ENCODE measurements at places on chromosomes 13 and 19.

DNA sequence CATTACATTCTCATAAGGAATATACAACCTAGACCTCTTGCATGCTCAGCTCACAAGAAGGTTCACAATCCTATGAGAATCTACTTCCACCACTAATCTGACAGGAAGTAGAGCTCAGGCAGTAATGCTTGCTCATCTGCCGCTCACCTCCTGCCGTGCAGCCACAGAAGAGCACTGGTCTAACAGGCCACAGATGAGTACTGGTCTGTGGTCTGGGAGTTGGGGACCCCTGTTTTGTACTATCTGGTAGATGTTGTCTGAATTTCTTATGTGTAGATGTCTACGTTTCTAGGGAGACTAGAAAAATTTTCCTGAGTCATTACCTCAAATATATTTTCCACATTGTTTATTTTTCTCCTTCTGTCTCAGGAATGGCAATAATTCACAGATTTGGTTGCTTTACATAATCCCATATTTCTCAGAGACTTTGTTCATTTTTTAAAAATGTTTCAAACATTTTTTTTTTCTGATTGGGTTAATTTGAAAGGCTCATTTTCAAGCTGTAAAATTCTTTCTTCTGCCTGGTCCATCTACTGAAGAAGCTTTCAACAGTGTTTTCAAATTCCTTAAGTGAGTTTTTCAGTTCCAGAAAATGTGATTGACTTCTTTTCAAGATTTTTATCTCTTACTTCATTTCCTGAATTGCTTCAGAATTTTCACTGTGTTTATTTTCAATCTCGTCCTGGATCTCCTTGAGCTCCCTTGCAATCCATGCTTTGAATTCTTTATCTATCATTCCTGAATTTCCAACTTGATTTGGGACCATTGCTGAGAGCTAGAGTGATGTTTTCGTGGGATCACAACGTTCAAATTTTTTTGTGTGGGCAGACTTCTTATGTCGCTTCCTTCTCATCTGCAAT is 1322.2 kb downstream of the PCDH9 start:
- DNase-seq, result no peak

DNA sequence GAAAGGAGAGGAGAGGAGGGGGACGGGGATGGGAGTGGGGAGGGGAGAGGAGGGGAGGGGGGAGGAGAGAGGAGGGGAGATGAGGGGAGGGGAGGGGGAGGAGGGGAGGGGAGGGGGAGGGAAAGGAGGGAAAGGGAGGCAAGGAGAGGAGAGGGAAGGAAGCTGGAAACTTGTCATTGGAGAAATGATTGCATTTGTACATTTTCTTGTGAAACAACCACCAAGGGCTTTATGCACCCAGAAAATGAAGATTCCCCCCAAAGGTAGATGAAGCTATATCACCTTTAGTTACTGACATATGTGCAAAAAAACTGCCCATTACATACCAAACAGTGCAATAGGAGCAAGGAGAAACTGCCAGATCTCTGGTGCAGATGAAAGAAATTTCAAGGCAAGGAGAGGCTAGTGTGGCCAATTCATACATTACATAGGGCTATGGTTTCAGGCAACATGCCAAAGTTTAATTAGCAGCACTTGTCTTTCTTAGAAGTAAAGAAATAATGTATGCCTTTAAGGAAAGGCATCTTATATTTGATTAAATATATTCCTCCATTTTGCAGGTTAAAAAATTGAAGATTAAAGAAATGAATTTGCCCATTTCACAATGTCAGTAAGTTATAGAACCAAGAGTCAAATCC is 49.5 kb upstream of the STK24 start:
- DNase-seq, result no peak

GRCh38 chr19:5831159-5831558 is 8.3 kb downstream of the FUT6 start:
- no peak for DNase-seq

GRCh38 chr13:48741377-48741776 is 87.6 kb downstream of the CYSLTR2 start:
- no peak for DNase-seq

- no peak for DNase-seq
These were observed 1592.1 kb downstream of the EFNB2 start for GRCh38 chr13:104943331-104943730.

GRCh38 chr13:99251921-99252320 is 6.3 kb downstream of the GPR18 start:
- no peak for DNase-seq

GRCh38 chr13:109233293-109233692 is 553.1 kb downstream of the IRS2 start:
- DNase-seq, result no peak

- peak; percentile 62 for DNase-seq
These were observed 5.8 kb downstream of the CD320 start for GRCh38 chr19:8302357-8302691.

Measured in left lobe of liver (tissue), 2 donors.